ENCODE measurements at places on chromosomes 13 and 19. TPM values are rescaled to one million over a fixed set of nuclear protein-coding genes. Genes with fewer than 3 reads are reported as not detected.

The AMER2 gene
- polyA plus RNA-seq = 0.37 TPM

The DCT gene
- polyA plus RNA-seq = 4.4 TPM

The DIRAS1 gene
- polyA plus RNA-seq = not detected

The GRIK5 gene
- polyA plus RNA-seq = 2.1 TPM

The ZNF415 gene
- polyA plus RNA-seq = 10.3 TPM

The PTH2 gene
- not detected for polyA plus RNA-seq

The GSX1 gene
- not detected for polyA plus RNA-seq

GRCh38 chr13:77508959-77509620 lies 26.4 kb upstream of the SCEL start:
- DNase-seq = no peak

DNA sequence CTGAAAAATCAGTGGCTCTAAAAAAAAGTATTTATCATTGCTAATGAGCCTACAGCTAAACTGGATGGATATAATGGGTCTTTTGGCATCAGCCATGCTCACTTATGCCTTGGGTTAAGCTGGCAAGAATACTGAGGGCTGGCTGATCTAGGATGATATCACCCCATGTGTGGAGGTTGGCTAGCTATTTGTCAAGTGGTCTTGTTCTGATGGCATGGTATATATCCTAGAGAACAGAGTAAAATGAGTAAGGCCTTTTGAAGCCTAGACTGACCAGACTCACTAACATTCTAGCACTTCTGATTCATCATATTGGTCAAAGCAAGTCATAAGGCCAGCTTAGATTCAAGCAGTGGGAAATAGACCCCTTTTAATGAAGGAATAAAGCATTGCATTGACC lies 383.0 kb downstream of the SLITRK1 start:
- no peak for DNase-seq

DNA sequence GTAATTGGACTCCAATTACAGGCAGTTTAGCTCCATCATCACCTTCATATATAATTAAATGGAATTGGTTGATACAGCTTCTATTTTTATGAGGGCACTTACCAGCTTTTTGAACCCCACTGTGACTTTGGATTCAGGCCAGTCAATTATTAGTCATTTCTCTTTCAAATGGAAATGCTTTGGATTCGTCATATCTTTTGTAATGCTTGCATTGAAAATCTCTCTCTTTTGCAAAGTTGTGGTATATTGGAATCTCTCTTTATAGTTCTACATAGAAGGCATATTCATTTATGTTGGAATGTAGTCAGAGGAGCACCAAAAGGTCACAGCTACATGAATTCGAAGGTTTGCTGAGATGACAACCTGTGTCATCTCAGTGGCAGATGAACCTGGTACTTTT lies 1074.3 kb upstream of the SLC10A2 start:
- no peak for DNase-seq

- DNase-seq = no peak
These were observed 67.0 kb downstream of the URI1 start for GRCh38 chr19:30009013-30009412.

DNA sequence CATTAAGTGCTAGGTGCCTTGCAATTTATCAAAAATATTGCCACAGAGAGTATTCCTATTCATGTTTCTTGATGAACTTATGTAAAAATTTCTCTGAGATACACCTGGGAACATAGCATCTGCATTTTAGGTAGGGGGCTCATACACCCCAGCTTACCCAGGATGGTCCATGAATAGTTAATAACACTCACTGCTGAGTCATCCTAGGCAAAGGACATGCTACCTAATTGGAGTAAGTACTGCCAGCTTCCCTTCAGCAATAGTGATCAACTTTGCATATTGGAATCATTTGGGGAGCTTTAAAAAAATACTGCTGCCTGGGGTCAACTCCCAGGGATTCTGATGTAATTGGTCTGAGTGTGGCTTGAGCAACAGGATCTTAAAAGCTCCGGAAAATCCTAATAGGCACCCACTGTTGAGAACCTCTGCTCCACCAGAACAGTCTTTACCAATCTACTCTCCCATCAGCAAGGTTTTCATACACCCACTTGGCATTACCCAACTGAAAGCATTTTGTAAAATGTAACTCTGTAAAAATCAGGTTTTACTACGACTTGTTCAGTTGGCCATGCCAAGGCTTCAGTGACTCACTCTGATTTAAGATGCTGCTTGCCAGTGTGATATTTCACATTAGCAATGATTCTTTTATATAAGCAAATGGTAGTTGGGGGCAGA lies 67.2 kb upstream of the FNDC3A start:
- DNase-seq = no peak

DNA sequence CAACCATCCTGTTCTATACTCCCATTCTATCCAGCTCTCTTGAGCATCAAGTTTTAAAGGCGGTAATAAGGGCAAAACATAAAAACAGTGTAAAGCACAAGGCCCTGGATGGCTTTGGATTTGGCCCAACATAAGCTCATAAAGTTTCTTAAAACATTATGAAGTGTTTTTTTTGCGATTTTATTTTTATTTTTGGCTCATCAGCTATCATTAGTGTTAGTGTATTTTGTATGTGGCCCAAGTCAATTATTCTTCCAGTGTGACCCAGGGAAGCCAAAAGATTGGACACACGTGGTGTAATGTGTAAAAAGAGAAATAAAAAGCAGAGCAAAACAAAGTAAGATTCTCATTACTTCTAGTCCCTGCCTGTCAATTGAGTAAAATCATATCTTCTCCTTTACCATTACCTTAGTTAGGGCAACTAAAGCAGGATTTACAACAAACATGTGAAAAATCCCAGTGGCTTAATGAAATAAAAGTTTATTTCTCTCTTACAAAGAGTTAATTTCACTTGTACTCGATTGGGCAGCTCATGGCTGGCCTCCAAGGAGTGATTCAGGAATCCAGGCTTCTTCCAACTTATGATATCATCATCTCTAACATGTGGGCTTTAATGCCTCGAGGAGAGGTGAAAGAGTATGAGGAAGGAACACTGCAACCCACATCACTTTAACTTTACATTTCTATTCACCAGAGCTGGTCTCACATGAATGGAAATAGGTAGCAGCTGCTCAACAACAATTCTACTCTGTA lies 725.2 kb upstream of the SLITRK1 start:
- peak; percentile 15 for DNase-seq

GRCh38 chr19:14147797-14148605 lies 11.6 kb upstream of the ASF1B start:
- DNase-seq = peak; percentile 79
